Omental fat pad (tissue), 4 donors: ENCODE measurements at places on chromosomes 7 and 10. TPM values are rescaled to one million over a fixed set of nuclear protein-coding genes. Genes with fewer than 3 reads are reported as not detected.

DNA sequence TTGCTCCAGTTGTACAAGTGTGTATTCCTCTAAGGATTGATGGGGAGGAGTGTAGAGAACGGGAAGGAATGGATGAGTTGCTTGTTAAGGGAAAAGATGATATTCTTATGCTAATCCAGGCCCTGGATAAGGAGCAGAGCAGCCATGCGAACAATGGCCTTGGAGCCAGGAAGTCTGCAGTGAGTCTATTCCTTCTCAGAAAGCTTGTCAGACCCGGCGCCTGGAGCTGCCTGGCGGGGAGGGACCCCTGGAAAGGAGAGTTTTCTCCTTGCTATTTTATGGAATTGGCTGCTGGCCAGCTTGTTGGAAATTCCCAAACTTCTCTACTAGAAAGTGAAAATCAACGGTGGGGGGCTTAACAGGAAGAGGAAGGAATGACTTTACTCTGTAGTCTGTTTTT is 89.1 kb downstream of the MMRN2 start:
- DNase-seq = no peak

DNA sequence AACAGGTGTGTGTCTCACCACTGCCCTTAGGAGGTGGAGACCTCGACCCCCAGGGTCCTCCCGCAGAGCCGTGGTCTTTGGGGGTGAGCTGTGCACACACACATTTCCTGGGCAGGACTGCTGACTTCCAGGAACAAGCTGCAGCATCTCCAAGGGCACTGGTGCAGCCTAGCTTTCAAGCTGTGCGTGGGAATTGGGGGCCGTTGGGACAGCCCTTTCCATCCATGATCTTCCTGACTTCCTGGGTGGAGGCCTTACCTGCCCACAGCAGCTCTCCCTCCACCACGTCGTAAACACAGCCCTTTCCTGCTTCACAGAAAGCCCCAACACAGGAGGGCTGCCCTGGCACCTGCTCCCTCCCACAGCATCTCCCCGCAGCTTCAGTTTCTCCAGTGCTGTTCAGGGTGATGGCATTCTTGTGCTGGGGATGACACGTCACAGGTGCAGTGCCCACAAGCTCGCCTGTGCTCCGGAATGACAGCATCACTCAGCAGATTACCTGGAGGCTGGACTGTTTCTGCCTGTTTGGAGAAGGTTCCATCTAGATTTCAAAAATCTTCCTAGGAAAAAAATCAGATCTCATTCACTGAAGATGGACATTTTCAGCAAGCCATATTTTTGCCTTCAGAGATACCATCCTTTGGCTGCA is 208.0 kb upstream of the PPP2R2D start:
- no peak for DNase-seq

The NKX6-2 gene
- total RNA-seq = not detected

The GIMAP8 gene
- total RNA-seq = 42.9 TPM
